CD4-positive, alpha-beta T cell treated with Interferon alpha-2 for 1 hour (primary cell): ENCODE measurements at places on chromosomes 3 and 15.

DNA sequence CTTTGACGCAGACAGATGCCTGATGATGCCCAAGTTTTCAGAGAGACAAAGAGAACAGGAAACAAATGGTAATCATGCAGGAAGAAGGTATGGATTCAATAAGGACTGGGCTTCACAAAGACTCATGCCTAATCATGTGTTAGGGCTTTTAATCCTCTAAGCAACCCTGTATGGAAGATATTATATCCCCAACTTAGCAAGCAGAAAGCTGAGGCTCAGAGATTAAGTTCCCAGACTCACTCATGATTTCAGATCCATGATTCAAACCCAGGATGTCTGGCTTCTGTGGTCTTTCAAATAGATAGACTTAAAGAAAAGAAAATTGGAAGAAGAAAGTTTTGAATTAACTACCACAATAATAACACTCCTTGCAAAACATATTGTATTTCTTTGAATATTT lies 4.1 kb upstream of the CLASP2 start:
- no peak for DNase-seq

GRCh38 chr3:61876797-61877196 lies 315.4 kb downstream of the PTPRG start:
- DNase-seq = no peak

DNA sequence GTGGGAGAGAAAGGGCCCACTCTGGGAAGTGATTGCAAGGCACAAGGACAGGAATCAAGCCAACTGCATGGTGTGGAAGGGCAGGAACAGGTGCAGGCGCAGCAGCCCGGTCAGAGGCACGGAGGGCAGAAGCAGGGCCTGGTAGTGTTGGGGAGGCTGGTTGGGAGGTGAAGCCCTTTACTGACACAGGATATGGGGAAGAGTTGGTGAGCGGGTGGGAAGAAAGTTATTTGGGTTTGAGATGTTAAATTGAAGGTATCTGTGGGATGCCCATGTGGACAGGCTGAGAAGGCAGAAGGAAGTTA lies 83.6 kb upstream of the ABHD2 start:
- DNase-seq = no peak

DNA sequence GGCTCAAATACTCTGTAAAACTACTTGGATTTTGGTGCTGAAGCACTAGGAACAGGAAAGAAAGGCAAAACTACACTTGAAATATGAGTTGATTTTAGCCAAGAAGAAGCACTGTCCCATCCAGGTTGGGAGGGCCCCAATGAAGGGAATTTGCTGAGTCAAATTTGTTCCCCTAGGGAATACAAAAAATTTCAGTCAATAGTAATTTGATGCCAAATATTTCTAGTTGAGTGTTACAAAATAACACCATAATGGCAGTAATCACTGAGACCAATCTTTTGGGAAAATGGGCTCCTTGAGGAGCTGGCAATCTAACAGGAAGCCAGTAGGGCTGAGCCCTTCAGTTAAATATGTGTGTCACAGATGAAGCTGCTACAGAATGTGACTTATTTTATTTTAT lies 896.9 kb downstream of the DIPK2A start:
- DNase-seq = no peak

- no peak for DNase-seq
These were observed 126.2 kb downstream of the TIGIT start for GRCh38 chr3:114420072-114420471.

GRCh38 chr3:142850395-142851023 lies 38.4 kb downstream of the PCOLCE2 start:
- no peak for DNase-seq

- DNase-seq = no peak
These were observed 24.1 kb downstream of the ASB14 start for GRCh38 chr3:57268416-57268815.

GRCh38 chr3:71978150-71978721 lies 193.3 kb upstream of the PROK2 start:
- DNase-seq = no peak

GRCh38 chr15:89381888-89382686 lies 47.5 kb upstream of the POLG start:
- DNase-seq = no peak

DNA sequence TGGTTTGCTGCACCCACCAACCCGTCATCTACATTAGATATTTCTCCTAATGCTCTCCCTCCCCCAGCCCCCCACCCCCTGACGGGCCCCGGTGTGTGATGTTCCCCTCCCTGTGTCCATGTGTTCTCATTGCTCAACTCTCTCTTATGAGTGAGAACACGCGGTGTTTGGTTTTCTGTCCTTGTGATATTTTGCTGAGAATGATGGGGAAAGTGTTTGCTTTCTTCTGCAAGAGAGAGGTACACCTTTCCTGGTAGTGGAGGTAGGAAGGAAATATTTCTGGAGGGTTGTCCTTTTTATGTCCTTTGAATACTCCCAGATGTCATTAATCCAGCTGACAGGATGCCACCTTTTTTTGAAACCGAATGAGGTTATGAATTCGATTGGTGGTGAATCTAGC lies 10.5 kb upstream of the SLC28A1 start:
- DNase-seq = no peak

- DNase-seq = no peak
These were observed 37.2 kb upstream of the THBS1 start for GRCh38 chr15:39543651-39544050.

- DNase-seq = no peak
These were observed 24.7 kb upstream of the TM4SF4 start for GRCh38 chr3:149449799-149450198.

GRCh38 chr15:56467616-56468015 lies 2.7 kb upstream of the MNS1 start:
- no peak for DNase-seq

- no peak for DNase-seq
These were observed 67.5 kb upstream of the LRRFIP2 start for GRCh38 chr3:37241880-37242279.

GRCh38 chr3:107956991-107957900 lies 133.6 kb downstream of the CD47 start:
- no peak for DNase-seq

GRCh38 chr3:139388821-139389551 lies 461 bp downstream of the COPB2 start:
- no peak for DNase-seq

- DNase-seq = no peak
These were observed 140.7 kb downstream of the KLF13 start for GRCh38 chr15:31467361-31467760.

DNA sequence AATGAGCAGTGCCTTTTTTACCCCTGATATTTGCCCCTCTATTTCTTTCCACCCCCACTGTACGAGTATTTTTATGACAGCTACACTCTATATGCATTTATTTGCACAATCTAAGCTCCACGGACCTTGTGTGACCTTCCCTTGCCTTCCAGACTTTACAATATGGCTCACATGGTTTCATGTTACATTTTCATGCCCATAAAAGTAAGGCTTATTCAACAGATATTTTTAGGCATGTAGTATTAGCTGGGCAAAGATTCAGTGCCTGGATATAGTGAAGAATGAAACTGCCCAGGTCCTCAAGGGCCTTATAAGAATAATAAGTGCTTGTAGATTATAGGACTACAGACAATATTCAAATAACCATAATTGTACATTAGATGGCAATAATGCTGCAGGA lies 481.9 kb upstream of the CNTN4 start:
- no peak for DNase-seq

DNA sequence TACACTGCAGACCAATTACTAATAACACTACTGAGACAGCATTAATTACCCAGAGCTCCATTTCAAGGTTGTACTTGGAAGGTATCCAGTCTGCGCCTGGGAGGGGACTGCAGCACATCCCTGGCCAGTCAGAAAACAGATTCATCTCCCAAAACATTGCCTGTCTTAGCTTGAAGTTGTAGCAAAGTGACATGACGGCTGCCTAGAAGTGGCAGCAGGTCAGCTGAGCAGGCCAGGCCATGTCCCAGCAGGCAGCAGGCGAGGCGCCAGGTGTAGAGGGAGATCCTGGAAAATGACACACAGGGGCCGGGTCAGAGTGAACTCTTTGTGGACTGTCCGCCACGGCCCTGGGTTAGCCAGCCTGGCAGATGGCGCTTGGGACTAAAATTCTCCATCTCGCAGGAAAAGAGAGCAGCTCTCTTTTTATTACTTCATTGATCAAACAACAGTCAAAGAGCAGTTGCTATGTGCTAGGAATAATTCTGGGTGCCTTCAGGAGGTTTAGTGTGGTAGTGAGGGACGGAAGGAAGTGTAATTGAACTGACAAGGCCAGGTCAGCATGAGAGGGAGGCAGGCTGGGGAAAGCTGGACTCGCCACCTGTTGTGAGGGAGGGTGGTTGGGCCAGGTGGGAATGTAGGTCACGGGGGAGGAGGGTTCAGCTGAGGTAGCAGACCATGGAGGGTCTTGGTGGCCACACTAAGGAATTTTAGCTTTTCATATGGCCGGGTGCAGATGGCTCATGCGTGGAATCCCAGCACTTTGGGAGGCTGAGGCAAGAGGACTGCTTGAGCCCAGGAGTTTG lies 1.3 kb upstream of the MAP6D1 start:
- no peak for DNase-seq

- no peak for DNase-seq
These were observed 53.5 kb downstream of the DTWD1 start for GRCh38 chr15:49674370-49674769.

DNA sequence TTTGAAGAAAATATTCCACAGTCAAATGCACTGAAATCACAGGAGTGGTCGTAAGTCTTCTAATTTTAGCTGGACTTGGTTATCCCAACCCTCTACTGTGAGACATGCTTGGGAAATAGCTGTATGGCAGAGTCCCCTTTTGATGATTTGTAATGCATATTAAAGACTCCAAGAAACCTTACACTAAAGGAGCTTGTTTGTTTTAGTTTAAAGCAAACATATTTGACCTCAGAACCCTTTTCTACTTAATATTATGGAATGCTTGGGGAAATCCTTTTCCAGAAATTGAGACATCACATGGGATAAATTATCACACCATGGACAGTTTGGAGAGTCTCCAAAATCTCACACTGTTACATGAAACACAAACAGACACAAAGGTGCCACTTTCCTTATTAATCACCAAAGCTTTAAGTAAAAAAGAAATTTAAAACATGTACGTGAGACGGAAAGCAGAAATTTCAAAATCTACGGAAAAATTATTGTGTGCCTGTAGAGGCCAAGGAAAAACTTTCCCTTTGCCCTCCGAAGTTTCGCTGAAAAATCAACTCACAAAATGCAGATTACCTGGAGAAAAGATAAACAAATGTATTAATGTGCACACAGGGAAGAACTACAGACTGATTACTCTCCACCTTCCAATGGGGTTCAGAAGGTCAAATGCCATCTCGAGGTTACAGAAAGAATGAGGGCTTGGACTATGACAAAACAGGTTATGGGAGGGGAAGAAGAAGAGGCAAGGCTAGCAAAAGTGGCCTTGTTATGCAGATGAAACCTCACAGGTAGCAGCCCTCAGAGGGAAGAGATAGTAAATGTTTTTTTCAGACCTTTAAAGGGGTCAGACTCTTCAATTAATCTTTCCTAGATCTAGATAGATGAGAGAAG lies 7.0 kb upstream of the CPB1 start:
- no peak for DNase-seq

DNA sequence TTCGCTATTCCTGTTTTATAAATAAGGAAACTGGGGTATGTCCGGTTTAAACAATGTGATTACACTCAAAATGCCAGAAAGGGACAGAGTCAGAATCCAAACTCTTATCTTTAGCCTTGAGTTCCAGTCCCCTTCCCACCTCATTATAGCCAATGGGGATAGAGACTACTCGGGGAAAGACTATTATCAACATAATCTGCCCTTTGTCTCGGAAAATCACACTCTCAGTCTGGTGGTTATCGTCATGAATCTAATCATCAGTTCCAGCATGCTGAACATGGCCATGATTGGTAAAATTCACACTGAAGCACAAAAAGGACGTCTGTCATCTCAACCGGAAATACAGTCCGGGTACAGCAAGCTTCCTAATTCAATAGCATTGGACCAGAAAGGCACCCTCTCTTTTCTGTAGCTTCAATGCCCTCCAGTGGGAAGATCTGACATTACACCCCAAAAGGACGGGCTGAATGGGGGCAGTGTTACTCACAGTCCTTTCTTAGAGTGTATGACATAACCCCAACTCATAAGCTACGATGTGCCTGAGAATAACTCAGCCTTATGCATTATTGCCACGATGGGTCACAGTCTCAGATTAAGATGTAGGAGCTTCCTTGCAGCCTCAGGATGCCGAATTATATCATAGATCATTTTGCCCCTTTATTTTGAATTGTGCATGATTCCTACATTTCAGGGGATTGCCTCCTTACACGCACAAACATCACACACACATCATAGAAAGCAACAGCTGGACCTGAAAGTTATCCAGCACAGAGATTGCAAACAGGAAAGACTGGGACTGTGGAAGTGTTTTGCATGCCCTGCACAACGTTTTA lies 390.4 kb upstream of the LMCD1 start:
- DNase-seq = peak; percentile 58

DNA sequence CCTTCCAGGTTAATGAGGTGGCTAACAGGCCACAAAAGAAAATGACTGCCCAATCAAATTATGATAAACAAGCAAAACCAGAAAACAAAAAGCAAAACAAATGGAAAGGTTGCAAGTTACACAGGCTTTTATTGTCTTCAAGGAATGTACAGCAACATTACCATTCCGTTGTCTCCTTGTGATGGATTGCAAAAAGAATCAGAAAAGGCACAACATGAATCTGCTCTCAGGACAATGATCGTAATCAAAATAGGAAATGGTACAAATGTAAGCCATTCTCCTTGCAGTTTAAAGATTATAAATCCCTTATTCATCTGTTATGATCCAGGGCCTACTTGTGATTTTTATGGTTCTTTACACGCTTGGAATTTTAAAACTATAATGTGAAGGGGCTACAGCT lies 125.8 kb downstream of the ECT2 start:
- no peak for DNase-seq

DNA sequence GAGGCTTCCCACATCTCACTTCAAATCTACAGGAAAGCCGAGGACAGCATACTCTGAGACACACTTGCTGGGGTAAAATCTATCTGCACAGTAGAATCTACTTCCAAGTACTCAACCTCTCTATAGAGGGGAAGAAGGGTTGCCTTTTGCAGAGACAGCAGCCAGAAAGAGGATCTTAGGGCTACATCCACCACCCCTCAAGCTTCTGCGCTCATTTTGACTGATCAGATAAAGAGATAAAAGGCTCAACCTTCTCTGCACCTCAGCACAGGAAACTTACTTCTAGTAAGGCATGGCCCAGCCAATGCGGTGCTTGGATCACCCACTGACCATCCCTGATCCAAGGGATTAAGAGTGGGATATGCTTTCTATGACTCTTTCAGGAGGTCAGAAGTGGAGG lies 6.9 kb upstream of the SLC9A9 start:
- no peak for DNase-seq

GRCh38 chr3:129365296-129366136 lies 62.9 kb downstream of the EFCAB12 start:
- DNase-seq = no peak

GRCh38 chr3:59386165-59386564 lies 336.3 kb upstream of the CFAP20DC start:
- DNase-seq = peak; percentile 26
